ENCODE measurements at places on chromosomes 2 and 18.

- DNase-seq: no peak
These were observed 257.3 kb upstream of the APCDD1 start for GRCh38 chr18:10197097-10197496.

GRCh38 chr2:139067874-139068273 lies 287.7 kb upstream of the NXPH2 start:
- no peak for DNase-seq

DNA sequence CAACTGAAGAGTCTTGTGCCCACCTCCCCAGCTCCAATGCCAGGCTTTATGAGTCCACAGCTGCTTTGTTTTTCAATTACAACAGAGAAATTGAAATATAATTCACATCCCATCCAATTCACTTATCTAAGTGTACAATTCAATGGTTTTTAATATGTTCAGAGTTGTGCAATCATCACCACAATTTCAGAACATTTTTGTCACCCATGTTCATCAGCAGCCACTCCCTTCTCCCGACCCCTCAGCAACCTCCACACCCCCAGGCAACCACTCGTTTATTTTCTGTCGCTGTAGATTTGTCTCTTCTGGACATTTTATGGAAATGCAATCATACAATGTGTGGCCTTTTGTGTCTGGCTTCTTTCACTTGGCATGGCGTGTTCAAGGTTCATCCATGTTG lies 23.3 kb downstream of the INHBB start:
- DNase-seq: no peak

DNA sequence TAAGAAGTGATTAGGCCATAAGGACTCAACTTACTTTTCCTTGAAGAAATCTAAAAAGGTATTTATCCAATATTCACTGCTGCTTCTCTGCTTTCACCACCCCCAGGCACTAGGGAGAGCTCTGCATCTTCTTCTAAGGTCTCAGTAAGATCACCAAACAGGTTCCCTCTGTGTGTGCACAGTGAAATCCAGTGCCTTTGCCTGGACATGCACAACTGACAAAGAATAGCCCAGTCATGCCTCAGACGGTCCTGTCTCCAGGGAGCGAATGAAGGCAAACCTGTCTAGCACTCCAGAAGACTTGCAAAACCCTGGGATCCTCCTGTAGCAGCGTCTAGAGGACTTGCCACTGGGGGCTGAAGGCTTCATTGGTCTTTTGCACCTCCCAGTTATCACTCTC lies 344.5 kb upstream of the LRATD1 start:
- DNase-seq: no peak

GRCh38 chr2:8049851-8050571 lies 631.8 kb upstream of the ID2 start:
- no peak for DNase-seq

DNA sequence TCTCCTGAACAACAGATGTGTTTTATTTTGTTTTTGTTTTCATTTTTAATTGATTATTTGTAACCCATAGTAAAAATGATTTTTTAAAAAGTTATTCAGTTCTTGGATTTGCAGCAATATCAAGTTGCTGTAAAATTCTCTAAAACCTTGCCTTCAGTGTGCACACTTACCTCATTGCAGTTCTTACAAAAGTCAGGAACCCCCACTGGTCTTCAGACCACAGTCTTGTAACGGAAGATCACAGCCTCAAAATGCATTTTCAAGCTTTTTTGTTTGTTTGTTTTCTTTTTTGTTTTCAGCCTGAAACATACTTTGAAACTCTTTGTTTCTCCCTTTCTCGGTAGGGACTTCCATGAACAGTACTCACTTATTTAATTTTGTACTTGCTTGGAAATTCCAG lies 1012.8 kb upstream of the GYPC start:
- no peak for DNase-seq
